ENCODE measurements at places on chromosomes 7 and 10.

DNA sequence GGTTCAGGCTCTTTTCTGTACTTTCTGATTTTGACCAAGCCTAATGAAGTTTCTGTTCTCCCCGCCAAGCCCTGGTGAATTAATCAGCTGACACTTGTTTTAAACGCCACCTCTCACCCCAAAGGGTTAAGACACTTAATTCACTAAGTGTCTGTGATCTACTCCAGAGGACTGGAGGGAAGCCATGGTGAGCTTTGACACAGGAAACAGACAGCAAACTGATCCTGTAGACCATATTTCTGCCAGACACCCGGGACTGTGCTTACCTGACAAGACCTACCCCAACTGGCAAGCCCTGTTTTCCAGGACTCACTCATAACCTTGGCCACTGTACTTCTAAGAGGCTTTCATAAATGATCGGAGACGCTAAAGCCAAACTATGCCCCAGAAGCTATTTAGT lies 126.0 kb downstream of the STRA8 start:
- DNase-seq = no peak

GRCh38 chr7:15600298-15600697 lies 38.5 kb upstream of the AGMO start:
- no peak for DNase-seq

DNA sequence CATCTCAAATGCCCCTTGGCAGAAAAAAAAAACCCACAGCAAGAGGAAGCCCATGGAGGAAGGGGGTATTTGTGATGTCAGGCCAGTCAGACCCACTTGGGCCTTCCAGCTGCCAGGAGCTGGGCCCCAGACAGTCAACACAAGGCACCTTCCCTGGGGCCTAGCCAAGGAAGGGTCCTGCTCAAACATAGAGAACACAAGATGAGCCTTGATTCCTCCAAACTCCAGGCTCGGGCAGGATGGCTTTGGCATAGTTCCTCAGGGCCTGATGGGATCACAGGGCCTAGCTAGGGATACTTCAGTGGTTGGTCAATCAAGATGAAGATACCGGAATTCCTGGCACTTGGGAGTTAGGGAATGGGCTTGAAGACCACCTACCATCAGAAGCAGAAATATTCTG lies 30.8 kb downstream of the DPCD start:
- no peak for DNase-seq

- no peak for DNase-seq
Measured at GRCh38 chr7:45524445-45524844, 49.7 kb upstream of the ADCY1 start.

DNA sequence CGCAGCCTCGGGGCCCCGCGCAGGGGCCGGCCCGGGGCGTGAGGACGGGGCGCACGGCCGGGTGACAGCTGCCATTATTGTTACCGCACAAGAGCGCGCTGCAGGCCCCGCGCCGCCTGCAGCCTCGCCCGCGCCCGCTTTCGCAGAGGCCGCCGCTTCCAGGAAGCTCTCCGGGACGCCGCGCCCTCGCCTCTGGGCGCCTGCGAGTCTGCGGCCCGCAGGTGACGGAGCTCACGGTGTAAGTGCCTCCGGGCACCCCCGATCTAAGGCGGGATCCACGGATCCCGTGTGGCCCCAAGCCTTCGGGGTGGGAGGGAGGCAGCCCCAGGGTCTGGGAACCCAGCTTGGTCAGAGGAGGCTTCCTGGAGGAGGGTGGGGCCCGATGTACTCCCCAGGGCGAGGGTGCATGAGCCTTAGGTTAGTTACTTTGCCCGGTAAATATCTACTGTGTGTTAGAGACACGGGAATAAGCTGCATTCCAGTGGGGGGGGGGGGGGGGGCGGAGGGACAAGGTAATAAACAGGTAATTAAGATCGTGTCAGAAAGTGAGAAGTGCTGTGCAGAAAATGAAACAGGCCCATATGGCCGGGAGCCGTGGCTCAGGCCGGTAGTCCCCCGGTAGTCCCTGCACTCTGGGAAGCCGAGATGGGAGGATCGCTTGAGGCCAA lies 638 bp downstream of the IQCE start:
- peak; percentile 41 for DNase-seq

- DNase-seq = no peak
Measured at GRCh38 chr7:151796091-151796870, 80.6 kb downstream of the PRKAG2 start.

- DNase-seq = no peak
Measured at GRCh38 chr10:113337142-113337541, 215.7 kb upstream of the HABP2 start.

DNA sequence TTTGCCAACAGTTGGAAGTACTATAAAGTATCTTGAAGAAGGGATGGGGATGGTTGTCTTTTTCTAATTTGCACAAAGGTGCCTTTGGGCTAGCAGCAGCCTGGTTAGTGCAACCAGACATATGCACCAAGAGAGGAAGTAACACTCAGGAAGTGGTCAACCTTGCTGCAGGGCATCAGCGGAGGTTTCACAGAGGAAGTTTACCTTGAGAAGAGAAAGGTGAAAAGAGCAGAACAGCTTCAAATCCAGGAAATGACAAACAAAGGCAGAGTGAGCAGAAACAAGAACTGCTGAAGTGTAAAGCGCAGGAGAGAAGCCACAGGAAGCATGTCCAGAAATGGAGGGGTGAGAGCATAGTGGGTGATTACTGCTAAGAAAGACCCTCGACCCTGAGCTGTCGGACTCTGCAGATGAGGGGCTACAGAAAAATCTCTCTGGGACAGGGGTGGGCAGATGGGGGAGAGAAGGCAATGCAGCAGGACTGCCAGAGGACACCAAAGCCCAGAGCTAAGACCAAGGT lies 66.9 kb downstream of the STK17A start:
- peak; percentile 75 for DNase-seq

- no peak for DNase-seq
Measured at GRCh38 chr10:3835770-3836169, 50.8 kb upstream of the KLF6 start.

GRCh38 chr7:66886152-66886551 lies 34.9 kb upstream of the TMEM248 start:
- DNase-seq = no peak

- DNase-seq = peak; percentile 79
Measured at GRCh38 chr10:6239213-6239991, 36.7 kb downstream of the PFKFB3 start.
